Activated CD4-positive, alpha-beta memory T cell treated with anti-CD3 and anti-CD28 coated beads for 36 hours (primary cell): ENCODE measurements at places on chromosomes 7 and 10. TPM values are rescaled to one million over a fixed set of nuclear protein-coding genes. Genes with fewer than 3 reads are reported as not detected.

GRCh38 chr10:101778781-101779543 lies 3.0 kb upstream of the FGF8 start:
- DNase-seq, result peak; percentile 48

DNA sequence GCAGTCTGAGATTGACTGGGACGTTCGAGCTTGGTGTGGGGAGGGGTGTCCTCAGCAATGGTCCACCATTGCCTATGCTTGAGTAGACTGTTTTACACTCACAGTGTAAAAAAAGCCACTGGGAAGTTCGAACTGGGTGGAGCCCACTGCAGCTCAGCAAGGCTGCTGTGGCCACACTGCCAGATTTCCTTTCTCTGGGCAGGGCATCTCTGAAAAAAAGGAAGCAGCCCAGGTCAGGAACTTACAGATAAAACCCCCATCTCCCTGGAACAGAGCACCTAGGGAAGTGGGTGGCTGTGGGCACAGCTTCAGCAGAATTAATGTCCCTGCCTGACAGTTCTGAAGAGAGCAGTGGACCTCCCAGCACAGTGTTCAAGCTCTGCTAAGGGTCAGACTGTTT lies 80.3 kb downstream of the BICC1 start:
- DNase-seq, result no peak

DNA sequence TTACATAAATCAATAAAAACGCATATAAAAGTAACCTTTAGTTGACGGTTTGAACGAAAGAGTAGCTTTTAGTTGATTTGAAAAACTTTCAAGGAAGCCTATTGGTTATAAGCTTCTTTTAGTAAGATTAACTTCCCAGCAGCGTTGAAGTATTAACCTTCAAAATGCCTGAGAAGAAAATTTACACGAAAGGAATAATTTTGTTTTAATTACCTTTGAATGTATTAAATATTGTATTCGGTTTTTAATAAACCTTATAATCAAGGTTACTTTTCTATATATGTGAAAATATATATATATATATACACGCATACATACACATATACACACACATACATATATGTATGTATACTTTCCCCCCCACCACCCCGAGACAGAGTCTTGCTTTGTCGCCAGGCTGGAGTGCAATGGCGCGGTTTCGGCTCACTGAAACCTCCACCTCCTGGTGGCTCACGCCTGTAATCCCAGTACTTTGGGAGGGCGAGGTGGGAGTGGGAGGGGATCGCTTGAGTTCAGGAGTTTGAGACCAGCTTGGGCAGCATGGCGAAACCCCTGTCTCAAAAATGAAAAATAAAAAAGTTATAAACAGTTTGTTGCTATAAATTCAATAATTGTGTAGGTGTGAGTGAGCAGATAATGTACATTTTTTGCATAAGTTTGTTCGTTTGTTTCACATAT lies 57.6 kb upstream of the EZH2 start:
- DNase-seq, result peak; percentile 84

GRCh38 chr10:7045891-7046599 lies 364.8 kb downstream of the SFMBT2 start:
- DNase-seq, result no peak

DNA sequence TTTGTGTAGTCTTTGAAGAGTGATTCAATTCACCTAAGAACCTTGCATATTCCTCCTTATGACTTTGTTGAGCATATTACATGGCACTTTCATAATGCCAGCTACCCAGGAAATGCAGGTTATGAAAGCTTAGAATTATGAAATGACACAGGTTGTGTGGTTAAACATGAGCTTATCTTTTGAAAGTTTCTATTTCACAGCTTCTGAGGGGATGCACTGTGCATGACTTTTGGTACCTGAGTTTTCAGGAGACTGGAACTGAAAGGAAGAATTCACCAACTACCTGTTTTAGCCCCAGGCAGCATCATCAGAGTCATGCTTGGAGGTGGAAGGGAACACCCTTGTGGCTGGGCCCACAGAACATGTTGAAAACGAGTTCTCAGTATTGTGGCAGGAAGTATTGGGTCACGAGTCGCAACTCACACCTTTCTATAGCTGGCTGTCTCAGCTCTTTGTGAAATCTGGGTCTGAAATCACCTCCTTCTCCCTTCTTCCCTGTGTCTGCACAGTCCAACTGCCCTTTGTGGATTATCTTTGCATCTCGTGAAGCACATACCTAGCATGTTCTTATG lies 228.2 kb downstream of the PTEN start:
- DNase-seq, result peak; percentile 88

DNA sequence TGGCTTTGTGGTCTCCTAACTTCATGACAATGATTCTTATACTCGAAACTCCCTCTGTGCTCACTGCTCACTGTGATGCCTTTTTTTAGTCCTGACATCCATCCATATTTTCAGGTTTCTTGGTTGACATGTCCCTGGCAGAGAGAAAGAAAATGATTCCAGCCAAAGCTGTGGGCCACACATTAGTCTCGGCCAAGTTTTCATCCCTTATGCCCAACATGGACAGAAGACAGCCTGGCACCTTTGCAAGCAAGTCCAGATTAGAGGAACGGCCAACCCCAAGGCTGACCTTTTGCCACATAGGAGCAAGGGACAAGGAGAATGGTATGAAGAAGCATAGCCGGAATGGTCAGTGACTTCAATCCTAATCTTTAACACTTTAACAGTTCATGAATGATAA lies 8.7 kb upstream of the OPALIN start:
- DNase-seq, result no peak

DNA sequence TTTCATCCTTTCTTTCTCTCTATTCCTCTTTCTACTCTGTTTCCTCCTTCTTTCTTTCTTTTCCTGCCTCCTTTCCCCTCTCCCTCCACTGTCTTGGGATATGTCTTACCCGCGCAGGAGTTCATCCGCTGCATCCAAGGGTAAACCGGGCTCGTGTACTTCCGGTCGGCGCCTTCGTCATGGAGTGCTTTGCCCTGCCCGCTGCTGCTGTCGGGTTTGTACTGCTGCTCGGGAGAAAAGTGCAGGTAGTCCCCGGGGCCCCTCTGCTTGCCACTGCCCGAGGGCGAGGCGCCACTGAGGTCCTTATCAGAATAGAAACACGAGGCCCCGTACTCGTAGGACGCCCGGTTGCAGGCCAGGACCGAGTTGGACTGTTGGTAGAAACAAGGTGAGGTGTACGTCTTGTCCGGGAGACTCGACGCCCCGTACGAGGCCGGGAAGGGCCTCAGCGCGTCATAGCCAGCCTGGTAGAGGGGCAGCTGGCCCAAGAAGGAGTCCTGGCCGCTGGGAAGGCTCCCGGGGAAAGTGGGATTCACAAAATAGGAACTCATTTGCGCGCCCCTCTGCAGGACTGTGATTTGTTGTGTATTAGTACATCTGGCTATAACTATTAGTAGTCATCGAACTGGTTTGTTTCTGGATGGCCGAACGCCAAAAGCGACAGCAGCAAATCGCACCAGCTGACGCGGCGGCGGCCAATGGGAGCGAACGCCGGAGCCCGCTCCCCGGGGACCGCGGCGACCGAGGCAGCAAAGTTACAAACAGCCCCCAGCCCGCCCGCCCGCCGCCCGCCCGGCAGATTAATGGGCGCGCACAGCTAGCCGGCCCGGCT lies at the start of gene HOXA6:
TSS of gene HOXA6 (minus strand) at position 576 of the 832 bp plus-strand sequence. CDS start at position 551, 25 bp downstream.
- DNase-seq, result no peak

DNA sequence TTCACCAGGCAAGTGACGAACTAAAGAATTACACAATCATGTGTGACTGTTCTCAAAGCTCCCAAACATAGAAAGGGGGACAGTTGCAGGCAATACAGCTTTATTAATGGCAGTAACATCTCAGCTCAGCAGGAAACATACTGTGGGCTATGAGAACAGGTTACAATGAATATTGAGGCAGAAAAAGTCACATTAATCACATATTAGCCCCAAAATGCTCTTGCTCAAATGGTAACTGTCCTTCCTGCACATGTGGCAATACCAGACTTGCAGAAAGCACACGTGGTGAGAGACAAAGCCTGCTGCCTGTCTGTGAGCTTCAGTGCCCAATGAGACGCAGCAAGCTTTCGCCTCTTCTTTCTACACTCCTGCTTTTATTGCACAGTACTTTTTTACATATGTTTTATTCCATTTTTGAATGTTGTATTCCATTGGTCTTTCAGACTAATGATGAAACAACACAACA lies 104.9 kb upstream of the ACBD5 start:
- no peak for DNase-seq

- peak; percentile 33 for DNase-seq
Measured at GRCh38 chr10:42754155-42755027, 28.2 kb upstream of the BMS1 start.

DNA sequence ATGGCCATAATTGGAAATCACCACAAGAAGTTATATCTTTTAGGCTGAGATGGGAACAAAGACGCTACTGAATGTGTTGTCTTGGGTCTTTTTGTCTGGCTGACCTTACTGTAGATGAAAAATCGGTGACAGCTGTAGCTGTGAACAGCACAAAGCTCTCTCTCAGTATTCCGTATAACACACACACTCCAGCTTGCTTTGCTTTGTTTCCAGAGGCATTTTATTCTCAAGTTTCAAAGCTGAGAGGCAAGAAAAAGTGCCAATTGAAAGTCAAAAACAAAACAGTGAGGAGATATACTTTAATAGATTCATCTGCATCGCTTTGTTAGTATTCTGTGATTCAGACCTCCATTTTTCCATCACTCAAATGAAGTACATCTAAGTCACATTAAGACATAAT lies 39.6 kb upstream of the CABCOCO1 start:
- no peak for DNase-seq

GRCh38 chr10:71549766-71550533 lies 153.2 kb downstream of the CDH23 start:
- DNase-seq, result no peak

DNA sequence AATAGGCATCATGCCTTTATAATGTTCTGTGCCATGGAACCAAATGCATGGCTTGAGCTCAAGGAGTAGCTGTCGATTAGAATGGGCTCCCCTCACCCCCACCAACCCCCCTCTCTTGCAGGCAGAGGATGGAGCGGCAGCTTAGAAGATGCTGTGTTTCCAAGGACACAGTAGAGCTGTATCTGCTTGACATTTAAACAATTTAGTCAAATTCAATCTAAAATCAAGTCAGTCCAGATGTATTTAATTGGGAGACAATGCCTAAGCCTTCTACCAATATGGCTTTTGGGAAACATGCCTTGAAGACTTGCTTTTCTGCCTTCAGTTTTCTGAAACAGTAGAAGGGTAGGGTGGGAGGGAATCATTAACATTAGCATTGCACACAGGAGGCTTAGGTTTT lies 497.1 kb upstream of the NRP1 start:
- no peak for DNase-seq

DNA sequence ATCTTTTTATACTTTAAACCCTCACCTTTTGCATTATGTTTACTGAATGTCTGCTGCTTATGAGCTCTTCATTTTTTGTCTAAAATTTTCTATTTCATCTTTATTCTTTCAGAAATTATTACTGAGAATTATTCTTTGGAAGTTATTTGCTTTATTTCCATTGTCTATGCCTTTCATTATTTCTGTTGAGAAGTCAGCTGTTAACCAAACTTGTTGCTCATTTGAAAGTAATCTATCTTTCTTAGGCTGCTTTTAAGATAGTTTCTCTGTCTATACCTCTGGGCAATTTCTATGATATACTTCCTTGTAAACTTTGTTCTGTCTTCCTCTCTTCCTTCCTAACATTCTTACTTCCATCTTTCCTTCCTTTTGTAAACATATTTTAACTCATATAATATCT lies 1165.9 kb upstream of the CELF2 start:
- no peak for DNase-seq

- DNase-seq, result no peak
Measured at GRCh38 chr7:139807009-139807408, 22.1 kb upstream of the TBXAS1 start.

- peak; percentile 59 for DNase-seq
Measured at GRCh38 chr7:117212969-117213877, 109.6 kb downstream of the WNT2 start.

DNA sequence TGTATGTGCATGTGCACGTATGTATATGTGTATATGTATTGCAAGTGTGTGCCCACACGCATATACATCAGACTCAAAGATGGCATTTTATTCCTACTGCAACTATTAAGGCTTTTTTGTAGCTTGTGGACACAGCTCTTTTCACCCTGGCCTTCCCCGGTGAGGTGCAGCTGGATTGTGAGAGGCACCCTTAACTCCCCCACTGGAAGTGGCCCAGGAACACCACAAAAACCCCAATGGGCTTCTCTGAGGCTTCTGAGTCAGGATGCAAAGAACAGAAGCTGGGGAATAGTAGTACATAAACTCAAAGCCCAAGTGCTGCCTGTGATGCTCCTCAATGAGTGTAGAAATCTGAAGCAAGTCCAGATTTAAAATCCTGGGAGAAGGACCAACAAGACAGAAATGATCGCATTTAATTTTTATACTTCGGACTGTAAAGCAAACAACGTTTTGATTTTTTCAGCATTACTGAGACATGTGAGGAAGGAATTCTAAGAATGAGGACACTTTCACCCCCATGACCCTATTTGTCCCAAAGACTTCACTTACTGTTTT lies 369.2 kb upstream of the MGMT start:
- no peak for DNase-seq

DNA sequence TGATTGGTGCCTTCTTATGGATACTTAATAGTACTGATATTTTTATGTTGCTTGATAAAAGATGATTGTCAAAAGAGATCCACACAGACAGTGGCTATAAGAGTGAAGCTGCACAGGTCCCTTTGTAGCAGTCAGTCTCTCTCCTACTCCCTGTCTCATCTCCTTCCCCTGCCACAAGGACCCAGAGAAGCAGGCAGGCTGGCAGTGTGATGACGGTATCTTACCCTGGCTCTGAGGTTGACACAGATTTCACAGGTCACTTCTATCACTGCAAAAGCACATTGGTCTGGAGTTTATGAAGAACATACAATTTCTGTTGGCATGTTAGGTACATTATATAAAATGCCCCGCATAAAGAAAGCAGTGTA lies 64.4 kb upstream of the AHR start:
- DNase-seq, result peak; percentile 60

DNA sequence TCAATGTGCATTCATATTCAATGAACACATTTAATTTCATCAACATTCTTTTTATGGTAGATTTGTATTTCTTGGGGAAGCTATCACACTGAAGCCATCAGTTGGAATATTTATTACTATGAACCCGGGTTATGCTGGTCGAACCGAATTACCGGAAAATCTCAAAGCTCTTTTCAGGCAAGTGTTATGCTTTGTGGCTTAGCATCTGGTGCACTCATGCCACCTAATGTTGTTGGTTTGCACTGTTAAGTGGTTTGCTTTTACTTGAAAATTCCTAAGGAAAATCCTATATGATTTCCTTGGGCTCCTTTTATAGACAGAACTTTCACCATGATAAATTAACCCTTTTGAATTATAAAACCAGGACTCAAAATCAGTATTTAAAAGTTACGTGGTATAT lies 147.9 kb downstream of the DNAH11 start:
- DNase-seq, result no peak

GRCh38 chr7:26398756-26399509 lies 107.3 kb downstream of the SNX10 start:
- DNase-seq, result peak; percentile 70

- DNase-seq, result no peak
Measured at GRCh38 chr10:75186310-75186709, 24.3 kb upstream of the VDAC2 start.

GRCh38 chr7:134313543-134313942 lies 3.2 kb downstream of the SLC35B4 start:
- DNase-seq, result no peak

The SLC18A3 gene
- total RNA-seq, result not detected

The IMMP2L gene
- total RNA-seq, result 14.4 TPM

The LRRD1 gene
- not detected for total RNA-seq

The FRG2B gene
- total RNA-seq, result not detected

The FKBP6 gene
- total RNA-seq, result not detected

The EGFR gene
- total RNA-seq, result not detected

The SLC39A12 gene
- not detected for total RNA-seq

The TDRD1 gene
- total RNA-seq, result 0.76 TPM

The GBX1 gene
- total RNA-seq, result not detected

The DYNC1I1 gene
- not detected for total RNA-seq

The LIPN gene
- total RNA-seq, result not detected

The SUN3 gene
- not detected for total RNA-seq

The ADRB1 gene
- total RNA-seq, result not detected
